ENCODE measurements at places on chromosomes 12 and 14.
A peak's percentile ranks its signal among the peaks of the same experiment; 100 is the strongest.

- no peak for DNase-seq
Measured at GRCh38 chr12:33581613-33582122, 142.0 kb upstream of the SYT10 start.

DNA sequence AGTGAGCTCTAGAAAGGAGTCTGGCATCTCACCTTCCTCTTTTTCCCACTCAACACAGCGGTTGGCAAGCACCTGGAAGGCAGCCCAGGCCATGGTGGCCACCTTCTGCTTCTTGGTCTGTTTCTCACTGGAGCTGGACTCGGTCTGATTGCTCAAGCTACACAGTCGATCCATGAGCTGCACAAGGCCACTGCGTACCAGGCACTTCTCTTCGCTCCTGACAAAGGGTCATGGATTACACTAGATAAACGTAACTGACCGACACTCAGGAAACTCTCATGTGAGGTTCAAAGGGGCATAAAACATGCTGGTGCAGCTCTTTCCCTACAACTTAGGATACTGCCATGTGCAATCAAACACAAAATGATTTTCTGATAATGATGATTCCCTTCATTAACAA, 113.7 kb downstream of the TRAFD1 start:
- peak; percentile 96 for DNase-seq

DNA sequence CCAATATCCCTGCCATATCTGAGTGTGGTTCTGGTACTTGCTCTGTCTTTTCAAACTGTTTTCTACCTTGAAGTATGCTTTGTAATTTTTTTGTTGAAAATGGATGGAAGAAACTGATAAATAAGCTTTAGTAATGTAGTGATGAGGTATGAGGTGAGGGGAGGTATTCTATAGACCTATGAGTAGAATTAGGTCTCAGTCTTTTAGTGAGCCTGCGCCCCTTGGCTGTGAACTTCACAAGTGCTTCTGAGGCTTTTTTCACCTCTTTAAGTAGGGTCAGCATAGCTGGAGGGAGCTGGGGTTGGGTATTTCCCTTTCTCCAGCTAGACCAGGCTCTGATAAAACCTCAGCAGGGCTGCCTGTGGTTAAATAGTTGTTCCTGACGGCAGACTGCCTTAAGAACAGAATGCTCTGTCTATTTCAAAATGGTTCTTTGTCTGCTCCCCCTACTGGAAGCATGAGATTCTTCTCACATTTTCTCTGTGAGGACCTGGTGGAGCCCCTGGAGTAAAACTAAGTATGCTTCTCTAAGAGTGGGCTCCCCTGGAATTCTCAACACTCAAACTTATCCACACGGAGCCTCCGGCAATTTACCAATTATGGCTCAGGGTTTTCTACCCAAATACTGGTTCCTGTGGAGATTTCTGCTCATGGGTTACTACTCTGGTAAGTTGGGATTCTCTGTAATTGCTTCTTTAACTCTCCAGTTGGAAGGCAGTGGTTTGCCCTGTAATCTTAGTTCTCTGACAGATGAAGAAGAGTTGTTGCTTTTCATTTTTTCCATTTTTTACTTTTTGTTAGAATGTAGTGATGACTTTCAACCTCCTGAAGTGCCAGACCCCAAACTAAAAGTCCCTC, 13.1 kb downstream of the KRT5 start:
- DNase-seq, result peak; percentile 3

- no peak for DNase-seq
Measured at GRCh38 chr12:122505419-122506051, 4.8 kb upstream of the ZCCHC8 start.

DNA sequence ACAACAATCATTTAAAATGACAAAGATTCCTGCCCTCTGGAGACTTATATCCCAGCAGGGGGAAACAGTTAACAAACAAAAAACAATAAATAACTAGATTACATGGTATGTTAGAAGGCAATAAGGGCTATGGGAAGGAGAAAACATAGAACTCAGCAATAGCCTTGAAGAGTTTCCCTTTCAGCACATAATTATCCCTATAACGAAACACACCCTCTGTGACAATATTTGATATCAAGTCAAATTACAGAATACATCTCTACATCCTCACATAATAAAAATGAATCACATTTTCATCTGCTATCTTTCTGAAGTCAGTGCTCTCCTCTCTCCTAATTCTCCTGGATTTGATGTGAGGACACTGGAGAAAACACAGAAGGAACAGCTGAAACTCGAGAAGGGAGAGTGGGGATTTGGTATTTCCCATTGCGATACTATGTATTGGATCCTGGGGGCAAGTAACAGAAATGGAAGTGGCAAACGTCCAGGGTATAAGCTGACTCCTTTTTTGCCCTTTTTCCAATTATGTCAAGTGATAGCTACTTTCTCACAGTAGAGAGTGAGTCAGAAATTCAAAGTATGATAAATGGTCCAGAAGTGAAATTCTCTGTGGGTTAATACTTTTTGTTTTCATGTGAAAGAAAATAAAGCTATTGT, 9.7 kb upstream of the PTGER2 start:
- DNase-seq, result no peak

DNA sequence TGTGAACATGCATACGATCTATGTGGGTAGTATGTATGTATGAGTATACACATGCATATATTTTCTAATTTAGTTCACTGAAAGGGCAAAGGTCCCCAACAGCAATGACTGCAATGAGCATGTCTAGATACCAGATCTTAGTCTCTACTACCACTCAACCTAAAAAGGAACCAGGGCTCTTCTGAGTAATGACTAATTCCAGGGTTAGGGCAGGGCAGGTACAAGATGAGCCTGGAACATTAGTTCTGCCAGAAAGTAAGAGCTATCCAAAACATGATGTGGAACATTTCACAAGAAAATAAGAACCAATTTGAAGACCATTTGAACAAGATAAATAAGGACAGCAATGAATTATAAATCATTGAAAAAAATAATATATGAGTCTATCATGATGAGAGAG, 91.3 kb upstream of the PDZRN4 start:
- DNase-seq, result no peak

GRCh38 chr12:81450920-81451739, 308.0 kb downstream of the PPFIA2 start:
- DNase-seq, result peak; percentile 57

DNA sequence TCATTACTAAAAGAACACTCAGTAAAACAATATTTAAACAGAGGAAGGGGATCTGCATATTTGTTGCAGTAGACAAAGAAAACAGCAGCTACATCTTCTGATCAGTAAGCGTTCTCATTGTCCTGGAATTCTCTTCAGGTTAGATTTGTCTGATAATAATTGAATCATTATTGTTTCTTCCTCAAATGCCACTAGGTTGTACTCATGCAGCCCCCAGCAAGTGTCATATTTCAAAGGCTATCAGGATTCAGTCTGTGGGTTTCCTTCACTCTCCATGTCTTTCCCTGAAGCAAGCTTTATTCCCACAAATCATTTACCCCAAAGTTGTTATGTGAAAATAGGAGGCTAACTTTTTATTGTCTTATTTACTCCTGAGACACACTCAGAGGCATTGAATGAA, 14.7 kb downstream of the PIK3C2G start:
- no peak for DNase-seq

DNA sequence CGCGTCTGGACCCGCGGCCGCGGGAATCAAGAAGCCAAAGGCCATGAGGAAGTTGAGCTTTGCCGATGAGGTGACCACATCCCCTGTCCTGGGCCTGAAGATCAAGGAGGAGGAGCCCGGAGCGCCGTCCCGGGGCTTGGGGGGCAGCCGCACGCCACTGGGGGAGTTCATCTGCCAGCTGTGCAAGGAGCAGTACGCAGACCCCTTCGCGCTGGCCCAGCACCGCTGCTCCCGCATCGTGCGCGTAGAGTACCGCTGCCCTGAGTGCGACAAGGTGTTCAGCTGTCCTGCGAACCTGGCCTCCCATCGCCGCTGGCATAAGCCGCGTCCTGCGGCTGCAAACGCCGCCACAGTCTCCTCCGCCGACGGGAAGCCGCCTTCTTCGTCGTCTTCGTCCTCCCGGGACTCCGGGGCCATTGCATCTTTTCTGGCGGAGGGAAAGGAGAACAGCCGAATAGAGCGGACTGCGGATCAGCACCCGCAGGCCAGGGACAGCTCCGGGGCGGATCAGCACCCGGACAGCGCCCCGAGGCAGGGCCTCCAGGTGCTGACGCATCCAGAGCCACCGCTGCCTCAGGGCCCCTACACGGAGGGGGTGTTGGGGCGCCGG, 1.0 kb downstream of the INSM2 start:
- peak; percentile 25 for DNase-seq

GRCh38 chr14:31340297-31341063, 79.9 kb downstream of the HEATR5A start:
- DNase-seq, result no peak

- DNase-seq, result peak; percentile 81
Measured at GRCh38 chr12:6465467-6466183, 4.9 kb downstream of the VAMP1 start.

DNA sequence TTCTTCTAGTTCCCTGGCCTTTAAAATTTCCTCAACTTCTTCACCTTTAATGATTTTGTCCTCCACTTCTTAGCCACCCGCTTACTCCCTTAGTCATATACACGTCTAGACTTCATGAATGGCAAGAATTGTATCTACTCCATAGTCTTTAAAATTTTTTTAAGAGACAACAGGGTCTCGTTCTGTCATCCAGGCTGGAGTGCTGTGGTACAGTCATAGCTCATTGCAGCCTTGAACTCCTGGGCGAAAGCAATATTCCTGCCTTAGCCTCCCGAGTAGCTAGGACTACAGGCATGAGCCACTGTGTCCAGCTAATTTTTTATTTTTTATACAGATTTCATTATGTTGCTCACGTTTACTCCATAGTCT, 47.9 kb downstream of the BBS10 start:
- no peak for DNase-seq

- peak; percentile 4 for DNase-seq
Measured at GRCh38 chr12:97275728-97276590, 186.6 kb upstream of the RMST start.

GRCh38 chr12:64790166-64790565, 31.0 kb upstream of the GNS start:
- DNase-seq, result no peak
